AG10803 (cell line): ENCODE measurements at places on chromosomes 7 and 10.

DNA sequence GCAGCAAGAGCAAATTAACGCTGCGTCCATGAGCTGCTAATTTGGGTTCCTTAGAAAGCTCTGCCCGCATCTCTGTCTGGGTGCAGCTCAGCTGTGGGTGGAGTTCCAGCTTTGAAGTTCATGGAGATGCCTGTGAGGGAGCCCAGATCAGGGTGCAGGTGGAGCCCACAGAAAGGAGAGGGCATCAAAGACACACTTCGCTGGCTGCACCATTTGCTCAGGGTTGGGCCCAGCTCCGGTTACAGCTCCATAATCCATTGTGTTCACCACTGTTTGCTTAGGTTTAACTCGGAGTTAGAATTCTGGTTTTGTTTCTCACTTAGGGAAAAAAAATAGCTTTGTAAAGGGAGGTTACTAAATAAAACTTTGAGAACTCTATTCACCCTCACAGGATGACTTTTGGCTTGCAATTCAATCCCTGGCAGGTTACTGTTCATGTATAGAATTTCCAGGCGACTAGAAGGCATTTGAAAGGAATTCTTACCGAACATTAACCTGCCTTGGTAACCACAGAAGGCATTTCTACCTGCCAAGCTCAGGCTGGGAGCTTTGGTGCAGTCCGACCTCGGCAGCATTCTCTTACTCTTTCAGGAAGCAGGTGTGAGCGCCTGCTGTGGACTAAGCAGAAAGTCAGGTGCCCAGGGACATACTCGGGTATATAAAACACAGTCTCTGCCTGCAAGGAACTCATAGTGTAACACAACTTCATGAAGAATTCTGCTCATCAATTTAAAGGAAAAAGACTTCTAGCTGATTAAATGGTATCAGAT is 179.5 kb upstream of the RNF32 start:
- no peak for DNase-seq

DNA sequence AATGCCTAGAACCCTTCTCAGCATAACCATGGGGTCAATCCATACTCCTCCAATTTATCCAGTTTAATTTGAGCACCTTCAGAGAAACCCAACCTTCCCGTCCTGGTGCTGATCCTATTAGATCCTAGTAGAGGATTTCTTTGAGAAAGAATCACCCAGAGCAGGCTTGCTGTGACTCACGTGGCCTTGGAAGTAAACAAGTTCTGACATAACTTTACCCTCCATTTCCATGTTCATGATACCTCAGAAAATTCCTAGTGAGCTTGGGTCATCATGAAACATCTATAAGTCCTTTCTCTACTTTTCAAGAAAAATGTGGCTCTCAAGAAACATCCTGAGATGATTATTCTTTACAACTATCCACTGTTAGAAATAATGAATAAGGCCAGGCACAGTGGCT is 71.7 kb downstream of the PRLHR start:
- peak; percentile 58 for DNase-seq

DNA sequence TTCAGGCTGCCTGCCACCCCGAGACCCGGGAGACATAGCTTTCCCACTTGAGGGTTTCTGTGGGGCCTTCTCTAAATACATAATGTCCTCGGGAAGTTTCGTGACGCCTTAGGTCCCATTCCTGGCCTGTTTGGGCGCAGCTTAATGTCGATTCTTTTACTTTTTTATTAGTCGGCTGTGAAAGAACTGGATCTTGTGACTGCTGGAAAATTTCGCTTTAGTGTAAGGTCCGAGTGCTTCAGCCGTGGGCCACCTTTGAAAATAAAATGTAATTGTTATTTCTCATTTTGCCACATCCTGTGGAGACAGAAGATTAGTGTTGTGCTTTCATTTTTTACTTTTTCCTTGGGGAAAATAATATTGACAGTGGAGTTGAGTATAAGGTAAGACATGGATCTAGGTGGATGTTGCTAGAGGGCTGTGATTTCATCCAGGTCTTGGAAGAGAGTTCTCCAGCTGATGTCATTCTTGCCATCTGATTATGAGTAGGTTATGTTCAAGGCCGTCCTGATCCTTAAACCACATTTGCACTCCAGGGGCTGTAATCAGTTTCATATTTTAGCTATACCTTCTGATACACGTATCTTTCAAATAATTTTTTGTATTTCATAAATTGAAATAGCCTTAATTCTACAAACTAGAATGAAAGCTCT is 830 bp downstream of the RAB18 start:
- peak; percentile 33 for DNase-seq

DNA sequence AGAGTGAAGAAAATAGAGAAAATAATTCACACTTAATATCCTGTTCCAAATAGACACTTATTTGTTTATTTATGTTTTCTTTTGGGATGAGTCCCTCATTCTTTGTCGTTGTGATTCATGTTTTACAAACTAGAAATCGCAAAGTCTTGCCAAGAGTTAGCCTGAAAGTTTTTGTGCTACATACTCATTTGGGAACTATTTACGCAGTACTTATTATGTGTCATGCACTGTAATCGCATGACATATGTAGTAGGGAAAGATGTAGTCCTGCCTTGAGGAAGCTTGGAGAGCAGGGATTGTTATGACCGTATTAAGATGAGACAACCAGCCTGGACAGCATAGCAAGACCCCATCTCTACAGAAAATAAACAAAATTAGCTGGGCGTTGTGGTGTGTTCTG is 189.3 kb downstream of the ABCA13 start:
- peak; percentile 5 for DNase-seq

DNA sequence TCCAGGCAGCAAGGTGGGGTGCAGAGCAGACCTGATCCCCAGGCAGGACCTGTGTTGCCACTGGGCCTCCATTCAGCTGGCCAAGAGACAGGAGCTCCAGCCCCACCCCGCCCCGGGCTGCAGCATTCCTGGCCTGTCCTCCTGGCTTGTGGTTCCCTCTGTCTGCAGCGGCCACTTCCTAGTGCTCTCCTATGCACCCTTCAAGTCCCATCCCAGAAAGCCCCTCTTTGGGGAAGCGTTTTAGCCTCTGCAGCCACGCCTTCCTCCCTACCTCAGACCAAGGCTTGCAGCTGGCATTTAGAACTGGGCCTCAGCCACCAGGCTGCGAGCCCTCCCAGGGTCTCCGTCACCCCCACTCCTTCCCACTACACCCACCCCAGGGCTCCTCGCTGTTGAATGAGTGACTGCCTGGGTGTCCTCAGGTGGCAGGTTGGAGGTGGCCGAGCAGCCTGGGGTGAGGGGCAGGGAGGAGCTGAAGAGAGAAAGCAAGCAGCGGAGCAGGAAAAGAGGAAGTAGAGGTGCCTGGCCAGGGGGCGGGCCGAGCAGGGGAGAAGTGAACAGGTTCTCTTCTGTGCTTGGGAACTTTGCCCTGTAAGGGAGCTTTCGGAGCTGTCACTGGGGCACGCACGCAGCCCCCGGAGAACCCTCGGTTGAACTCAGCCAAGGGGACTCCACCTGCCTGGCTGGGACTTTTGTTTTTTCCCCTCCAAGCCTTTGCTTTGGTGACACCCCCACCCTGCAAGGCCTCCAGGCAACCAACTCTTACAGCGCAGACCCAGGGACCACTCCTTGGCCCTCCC is 109.1 kb upstream of the TNRC18 start:
- no peak for DNase-seq

DNA sequence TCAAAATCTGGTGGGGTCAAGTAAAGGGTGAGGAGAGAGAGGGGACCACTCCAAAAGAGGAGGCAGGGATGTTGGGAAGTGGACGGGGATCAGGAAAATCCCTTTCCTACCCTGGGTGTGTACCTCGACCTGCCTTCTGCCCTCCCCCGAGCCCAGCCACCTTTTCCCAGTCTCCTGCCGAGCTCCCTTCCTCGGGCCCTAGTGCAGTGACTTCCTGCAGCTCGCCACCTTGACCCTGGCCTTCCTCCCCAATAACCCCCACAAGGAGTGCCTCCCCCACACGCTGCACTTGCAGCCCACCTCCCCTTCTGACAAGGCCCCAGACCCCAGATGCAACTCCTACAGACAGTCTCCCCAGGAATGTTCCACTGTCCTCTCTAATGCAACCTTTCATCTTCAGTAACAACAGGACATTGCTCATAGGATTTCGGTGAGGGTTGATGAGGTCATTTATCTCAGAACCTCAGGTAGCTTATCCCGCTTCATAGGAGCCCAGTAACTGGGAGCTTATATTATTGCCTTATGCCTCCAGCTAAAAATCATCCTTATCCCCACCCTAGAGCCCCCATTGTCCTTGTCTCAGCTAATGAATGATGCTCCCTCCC is 90.1 kb downstream of the MKI67 start:
- DNase-seq = no peak

- peak; percentile 44 for DNase-seq
Observed at GRCh38 chr7:75756991-75757676, 14.9 kb downstream of the CCL26 start.

GRCh38 chr7:133676805-133677370 is 424.0 kb downstream of the EXOC4 start:
- peak; percentile 17 for DNase-seq
